Chondrocyte (in vitro differentiated cells): ENCODE measurements at places on chromosomes 1 and 21.

DNA sequence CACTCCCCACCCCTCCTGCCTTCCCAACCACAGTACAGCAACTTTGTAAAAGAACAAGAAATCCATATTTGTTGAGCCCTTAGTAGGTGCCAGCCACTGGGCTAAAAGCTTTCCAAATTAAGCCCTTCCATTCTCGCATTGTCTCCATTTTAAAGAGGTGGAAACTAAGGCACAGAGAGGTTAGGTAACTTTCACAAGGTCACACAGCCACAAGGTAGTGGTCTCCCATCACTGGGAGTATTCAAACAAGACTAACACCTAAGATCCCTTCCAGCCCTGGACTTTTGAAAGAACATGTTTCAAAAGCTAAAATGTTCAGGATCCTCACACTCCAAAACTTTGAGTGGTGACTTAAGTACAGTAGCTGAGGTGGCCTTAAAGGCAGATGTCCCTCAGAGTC, 3.2 kb downstream of the SDC3 start:
- no peak for DNase-seq

GRCh38 chr1:58620926-58621325, 43.9 kb upstream of the TACSTD2 start:
- no peak for DNase-seq

GRCh38 chr1:76133977-76134376, 59.4 kb downstream of the ST6GALNAC3 start:
- no peak for DNase-seq

- no peak for DNase-seq
Observed at GRCh38 chr1:19329188-19329587, 17.1 kb downstream of the SLC66A1 start.

- no peak for DNase-seq
Observed at GRCh38 chr1:183881387-183882131, 76.6 kb downstream of the RGL1 start.

DNA sequence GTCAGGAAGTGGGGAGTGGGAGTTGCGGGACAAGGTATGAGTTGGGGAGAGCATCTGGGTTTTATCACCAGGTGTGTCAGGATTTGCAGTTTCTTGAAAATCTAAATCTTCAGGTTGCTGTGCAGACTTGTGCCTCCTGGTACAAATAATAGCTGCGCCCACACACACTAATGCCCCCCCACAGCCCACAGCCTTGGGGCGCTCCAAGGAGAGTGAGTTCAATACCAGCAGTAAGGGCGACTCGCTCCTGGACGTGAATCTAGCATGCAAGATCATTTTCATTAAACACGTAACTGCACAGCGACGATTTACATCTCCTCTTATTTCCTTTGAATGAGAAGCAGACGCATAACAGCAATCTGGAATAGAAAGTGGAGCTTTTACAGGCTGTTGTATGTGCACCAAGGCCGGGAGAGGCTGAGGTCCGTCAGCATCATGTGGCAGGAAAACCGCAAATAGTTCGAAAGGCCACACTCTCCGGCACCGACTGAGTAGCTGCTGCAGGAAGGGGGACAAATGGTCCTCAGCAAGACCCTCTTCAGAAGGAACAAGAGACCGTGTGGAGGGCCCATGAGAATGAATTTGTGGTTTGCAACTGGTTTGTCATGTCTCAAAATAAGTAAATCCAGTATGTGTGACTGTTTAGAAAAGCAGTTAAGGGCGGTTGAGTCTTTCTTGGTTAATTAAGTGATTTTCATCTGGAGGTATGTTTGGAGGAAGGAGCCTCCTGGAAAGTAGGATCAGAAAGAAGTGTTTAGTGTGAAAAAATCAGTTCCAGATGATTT, 439.5 kb downstream of the SMYD3 start:
- DNase-seq = no peak

DNA sequence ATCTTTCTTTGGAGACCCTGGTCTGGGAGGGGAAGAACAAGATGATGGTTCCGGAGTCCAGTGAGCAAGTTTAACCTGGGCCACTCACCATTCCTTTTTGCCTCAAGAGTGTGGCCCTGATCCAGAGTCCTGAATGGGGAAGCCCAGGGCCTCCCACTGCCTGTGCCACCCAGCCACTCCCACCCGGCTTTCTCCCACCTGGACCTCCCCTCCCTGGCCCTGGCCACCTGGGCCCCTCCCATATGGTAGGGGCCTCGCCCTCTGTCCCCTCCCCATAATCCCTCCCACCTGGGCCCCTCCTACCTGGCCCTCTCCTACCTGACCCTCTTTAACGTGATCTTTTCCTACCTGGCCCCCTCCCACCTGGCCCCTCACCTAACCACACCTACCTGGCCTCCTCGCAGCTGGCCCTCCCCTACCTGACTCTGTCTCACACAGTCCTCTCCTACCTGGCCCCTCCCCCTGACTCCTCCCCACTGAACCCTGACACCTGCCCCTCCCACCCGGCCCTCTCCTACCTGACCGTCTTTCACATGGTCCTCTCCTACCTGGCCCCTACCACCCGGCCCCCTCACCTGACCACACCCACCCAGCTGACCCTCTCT, 220.7 kb upstream of the VAMP3 start:
- DNase-seq = peak; percentile 81

DNA sequence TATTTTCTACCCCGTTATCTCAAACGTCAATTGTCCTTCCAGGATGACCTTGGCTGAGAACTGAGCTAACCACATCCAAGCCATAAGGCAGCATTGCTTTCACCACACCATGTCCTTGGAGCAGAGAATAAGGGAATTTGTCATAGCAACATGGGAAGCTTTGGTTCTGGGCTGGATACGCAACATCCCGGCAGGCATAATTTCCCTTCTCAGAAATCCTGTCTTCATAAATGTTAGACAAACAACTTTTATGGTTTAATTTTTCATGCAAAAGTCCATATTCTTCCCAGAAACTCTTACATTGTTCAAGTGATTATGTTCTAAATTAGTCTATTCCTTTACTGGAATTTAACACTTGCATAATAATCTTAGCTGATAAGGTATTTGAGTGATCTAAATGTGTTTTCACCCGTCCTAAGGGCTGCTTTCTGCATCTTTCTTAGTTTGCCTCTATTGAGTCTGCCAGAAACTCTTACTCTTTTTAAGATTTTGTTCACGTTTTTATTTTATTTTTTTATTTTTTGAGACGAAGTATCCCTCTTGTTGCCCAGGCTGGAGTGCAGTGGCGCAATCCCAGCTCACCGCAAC, 51.8 kb downstream of the KCNJ15 start:
- no peak for DNase-seq

DNA sequence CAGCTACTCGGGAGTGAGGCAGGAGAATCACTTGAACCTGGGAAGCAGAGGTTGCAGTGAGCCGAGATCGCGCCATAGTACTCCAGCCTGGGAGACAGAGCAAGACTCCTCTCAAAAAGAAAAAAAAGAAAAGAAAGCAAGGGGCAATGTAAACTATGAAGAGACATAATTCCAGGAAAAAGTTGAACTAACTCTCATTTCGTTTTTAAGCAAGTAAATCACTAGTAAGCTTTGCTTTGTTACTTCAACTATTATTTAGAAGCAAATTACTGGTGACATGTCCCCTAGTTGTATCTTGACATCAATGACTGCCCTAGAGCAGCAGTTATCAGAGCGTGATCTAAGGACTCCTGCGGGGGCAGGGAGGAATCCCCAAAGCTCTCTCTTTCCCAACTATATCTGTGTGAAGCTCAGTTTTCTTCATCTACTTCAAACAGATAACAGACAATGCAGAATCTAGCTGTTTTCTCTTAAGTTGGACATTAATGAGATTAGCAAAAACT, 18.7 kb downstream of the CLSTN1 start:
- DNase-seq = no peak

DNA sequence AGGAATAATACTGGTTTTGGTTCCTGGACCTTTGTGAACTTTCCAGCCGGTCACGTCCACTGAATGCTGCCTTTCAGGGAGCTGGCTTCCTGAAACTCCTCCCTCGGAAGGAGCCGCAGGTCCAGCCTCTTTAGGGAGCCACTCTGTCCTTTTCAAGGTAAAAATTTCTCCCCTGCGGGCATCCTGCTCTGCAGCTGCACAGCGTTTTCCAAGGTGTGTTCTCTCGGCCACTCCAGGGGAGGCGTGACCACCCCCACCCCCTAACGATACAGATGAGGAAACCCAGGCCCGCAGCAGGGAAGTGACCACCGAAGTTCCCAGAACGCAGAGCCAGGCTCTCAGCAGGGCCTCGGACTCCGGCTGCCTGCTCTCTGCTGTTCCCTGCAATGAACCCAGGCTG, 21.5 kb downstream of the PADI2 start:
- DNase-seq = no peak

DNA sequence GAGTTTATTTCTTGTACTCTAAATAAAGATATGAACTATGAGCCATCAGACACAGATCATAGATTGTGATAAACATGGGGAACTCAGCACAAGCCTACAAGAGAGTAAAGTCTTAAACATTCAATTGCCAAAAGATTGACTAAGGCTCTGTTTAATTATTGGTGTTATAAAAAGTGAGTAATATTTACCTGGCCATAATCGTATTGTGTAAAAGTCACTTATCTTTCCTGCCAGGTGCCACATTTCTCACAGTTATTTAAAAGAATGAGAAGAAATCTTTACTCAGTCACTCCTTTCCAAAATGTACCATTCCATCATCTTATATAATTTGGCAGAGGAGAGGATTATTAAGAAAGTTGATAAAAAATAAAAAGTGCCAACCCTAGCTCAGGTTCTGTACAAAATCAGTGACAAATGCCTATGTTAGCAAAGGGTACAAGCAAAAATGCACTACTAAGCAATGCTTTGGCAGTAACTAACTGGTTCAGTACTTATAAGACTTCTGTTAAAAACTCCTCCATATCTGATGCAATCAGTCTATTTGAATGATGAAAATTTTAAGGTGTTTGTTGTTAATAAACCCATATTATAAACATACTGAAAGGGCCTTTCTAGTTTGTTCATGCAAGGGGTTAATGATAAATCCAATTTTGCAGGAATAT, 5.8 kb upstream of the NR5A2 start:
- no peak for DNase-seq

DNA sequence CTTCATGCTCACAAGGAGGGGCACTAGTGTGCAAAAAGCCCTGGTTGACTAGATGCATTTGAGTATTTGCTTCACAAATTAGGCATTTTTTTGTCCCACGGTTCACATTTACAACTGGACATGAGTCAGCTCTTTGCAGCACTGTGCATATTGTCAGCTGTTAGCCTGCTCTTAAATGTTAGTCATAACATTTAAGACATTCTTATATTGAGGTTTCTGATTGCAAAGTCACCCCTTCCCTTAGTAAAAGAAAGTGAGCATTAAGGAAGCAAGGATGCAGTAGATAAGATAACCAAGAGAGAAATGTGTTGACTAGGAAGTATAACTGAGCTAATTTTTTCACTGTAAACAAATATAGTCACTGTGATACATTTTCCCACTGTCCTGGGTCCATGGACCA, 132.6 kb upstream of the CTTNBP2NL start:
- DNase-seq = no peak

DNA sequence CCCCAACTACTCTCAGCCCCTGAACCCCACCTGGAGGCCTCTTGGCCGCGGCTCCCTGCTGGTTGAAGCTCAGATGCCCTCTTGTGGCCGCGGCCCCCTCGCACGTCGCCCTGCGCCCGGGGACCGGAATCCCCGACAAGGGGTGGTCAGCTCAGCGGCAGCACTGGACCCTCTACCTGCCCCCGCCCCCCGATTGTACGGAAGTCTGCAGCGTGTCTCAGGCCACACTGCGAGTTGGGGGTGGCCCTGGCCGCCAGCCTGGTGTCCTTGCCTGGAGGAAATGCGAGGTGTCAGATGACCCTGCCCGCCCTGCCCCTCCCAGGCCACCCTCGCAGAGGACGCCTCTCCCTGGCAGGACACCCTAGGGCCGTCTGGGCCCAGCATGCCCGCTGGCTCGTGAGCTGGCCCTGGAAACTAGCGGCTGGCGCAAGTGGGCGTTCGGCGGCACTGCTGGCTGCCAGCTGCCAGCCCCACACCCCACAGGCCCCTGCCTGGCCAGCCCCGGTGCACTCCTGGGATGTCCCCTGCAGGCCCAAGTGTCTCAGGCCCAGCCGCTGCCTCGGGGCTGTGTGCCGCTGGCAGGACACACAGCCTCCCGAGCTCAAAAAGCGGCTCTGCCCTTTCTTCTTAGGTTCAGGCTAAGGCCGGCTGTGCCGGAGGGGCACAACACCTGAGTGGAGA, 60.8 kb downstream of the EDN2 start:
- DNase-seq = no peak

- no peak for DNase-seq
Observed at GRCh38 chr1:207818971-207819451, 67.2 kb downstream of the CD46 start.

- DNase-seq = no peak
Observed at GRCh38 chr1:183953031-183953430, 84.5 kb downstream of the COLGALT2 start.

DNA sequence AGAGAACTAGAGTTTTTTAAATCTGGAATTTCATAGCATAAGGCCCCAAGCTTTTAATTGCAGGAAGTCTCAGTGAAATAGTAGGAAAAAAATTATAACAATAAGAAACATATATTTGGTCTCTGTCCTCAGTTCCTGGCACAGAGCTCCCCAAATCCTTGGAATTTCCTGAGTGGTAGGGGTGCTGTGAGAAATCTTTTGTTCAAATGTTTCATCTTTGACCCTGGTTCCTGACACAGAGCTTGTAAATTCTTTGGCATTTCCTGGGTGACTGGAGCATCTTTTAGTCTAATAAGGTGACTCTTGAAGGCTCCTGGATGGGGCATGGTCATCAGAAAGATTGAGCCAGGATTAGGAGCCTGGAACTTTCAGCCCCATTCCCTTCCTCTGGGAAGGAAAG, 225.7 kb upstream of the AJAP1 start:
- DNase-seq = no peak

DNA sequence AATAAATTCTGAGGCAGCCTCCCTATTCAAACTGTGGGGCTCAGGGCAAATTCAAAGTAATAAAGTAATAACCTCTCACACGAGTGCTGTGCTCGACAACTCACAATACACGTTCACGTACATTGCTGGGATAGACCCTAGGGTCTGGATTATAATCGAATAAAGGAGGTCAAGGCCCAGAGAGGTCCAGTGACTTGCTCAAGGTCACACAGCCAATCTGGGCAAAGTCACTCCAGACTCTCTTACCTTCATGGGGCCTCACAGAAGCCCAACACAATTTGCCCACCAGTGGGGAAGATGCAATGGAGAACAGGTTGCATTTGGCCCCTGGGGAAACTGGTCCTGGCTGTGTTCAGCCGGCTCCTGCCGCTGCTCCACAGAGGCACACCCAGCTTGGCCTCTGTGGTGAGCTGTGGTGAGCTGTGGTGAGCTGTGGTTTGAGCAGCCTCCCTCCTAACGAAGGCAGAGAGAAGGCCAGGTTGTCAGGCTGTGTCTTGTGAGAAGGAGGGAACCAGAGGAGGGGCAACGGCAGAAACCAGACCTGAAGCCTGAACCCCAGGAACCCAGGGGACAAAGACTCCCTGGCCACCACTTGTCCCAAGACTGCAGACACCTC, 35.1 kb downstream of the NUAK2 start:
- no peak for DNase-seq

GRCh38 chr1:211738691-211739301, 63.4 kb upstream of the NEK2 start:
- no peak for DNase-seq

DNA sequence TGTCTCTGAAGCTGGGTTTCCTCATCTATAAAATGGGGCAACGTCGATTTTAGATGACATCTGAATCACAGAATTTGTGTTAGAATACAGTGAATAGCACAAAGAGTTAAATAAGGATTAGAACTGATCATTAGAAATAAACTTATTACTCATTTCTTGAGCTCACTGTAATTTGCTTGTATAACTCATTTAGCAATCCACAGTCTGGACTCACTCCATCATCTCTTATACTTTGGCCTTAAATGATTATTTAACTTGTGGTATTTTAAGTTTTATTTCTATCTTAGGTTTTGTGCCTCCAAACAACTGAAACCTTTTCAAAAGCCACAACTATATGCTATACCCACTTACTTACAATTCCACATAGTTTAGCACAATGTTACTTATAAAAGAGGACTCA, 128.0 kb downstream of the CDC42BPA start:
- no peak for DNase-seq
